ENCODE measurements at places on chromosomes 6 and 20.

DNA sequence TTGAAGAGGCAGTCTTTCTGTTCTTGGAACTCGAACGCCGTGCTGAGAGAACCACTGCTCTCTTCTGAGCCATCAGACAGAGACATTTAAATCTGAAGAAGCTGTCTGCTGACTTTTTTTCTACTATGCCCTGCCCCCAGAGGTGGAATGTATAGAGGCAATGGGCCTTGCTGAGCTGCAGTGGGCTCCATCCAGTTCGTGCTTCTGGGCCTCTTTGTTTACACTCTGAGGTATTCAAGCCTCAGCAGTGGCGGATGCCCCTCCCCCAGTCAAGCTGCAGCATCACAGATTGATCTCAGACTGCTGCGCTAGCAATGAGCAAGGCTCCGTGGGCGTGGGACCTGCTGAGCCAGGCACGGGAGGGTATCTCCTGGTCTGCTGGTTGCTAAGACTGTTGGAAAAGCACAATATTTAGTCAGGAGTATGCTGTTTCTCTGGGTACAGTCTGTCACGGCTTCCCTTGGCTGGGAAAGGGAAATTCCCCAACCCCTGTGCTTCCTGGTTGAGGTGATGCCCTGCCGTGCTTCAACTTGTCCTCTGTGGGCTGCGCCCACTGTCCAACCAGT is 526.8 kb downstream of the CD109 start:
- no peak overlapping the region for H3K4me3 ChIP-seq
- no peak overlapping the region for H3K27ac ChIP-seq

- H3K36me3 ChIP-seq, result no peaks in the 10 kb centered on the region
- H3K27ac ChIP-seq, result no peak overlapping the region
- H3K4me1 ChIP-seq, result no peaks in the 10 kb centered on the region
- DNase-seq, result no peak
Observed at GRCh38 chr6:170378502-170378901, 71.9 kb downstream of the FAM120B start.

DNA sequence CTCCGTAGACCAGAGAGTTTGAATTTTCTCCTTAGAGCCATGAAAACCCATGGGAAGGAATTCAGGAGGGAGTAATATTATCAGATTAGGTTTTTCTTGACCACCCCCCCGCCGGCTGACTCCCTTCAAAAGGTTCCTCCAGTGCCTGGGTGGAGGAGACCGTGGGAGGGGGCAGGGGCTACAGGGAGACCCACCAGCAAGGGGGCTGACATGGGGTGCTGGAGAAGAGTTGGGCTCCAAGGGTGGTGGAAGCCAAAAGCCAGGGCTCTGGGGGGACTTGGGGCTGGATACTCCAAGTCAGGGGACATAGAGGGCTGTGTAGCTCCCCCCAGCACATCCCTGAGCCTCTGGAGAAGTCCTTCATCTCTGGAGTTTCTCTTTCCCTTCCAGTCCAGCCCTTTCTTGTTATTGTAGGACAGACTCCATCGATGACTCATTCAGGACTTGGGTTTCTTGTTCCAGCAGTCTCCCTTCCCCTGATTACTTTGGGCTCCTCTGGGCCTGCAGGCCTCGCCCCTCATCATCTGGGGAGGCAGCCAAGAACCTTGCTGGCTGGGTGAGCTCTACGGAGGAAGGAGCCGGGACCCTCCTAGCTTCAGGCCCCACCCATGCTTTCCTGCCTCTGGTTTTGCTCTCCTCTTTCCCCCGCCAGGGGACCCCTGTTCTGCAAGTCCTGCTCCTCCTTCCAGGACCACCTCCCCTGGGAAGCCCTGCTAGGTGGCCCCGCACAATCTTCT is 10.5 kb upstream of the KIAA1755 start:
- no peak overlapping the region for H3K27ac ChIP-seq
- H3K36me3 ChIP-seq, result no peaks in the 10 kb centered on the region
- no peak overlapping the region for H3K4me3 ChIP-seq
- peak; percentile 58 for DNase-seq
- peaks cover 6% of the 10 kb centered on the region for H3K4me1 ChIP-seq

GRCh38 chr20:9021216-9021615 is 47.7 kb upstream of the PLCB4 start:
- no peaks in the 10 kb centered on the region for H3K27me3 ChIP-seq
- no peak for DNase-seq
- no peaks in the 10 kb centered on the region for H3K36me3 ChIP-seq
- no peak overlapping the region for H3K4me3 ChIP-seq
- H3K4me1 ChIP-seq, result peaks cover 5% of the 10 kb centered on the region

DNA sequence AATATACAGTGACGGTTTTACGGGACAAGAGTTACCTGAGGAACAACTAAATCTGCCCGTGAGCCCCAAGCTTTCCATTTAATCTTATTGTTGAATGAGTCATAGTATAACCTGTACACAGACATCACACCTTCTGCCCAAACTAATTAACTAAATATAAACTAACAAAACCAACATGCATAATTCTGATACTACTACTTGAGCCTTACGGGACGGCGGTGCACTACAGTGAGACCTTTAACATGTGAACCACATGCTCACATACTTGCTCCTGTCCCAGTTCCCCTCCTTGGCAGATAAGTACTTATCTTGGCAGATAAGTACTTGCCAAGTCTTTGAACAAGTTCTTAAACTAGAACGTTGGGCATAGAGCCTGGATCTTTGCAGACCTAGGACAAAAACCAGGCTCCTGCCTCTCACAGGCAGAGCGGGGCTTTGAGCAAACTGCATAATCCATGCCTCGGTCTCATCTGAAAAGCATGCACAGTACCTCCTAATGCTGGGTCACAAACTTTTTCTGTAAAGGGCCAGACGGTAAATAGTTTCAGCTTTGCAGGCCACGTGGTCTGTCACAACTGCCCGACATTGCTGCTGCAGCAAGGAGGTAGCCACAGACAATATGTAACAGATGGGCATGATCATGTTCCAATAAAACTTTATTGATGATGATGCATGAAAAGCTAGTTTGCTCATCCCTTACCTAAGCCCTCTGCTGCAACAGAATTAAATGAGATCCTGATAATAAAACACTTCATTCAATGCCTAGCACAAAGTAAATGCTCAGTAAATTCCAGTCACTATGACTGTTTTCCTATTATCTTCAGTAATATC is 23.0 kb downstream of the ZNF217 start:
- H3K27me3 ChIP-seq, result no peaks in the 10 kb centered on the region
- DNase-seq, result no peak
- no peaks in the 10 kb centered on the region for H3K36me3 ChIP-seq
- no peak overlapping the region for H3K27ac ChIP-seq
- no peak overlapping the region for H3K4me3 ChIP-seq

DNA sequence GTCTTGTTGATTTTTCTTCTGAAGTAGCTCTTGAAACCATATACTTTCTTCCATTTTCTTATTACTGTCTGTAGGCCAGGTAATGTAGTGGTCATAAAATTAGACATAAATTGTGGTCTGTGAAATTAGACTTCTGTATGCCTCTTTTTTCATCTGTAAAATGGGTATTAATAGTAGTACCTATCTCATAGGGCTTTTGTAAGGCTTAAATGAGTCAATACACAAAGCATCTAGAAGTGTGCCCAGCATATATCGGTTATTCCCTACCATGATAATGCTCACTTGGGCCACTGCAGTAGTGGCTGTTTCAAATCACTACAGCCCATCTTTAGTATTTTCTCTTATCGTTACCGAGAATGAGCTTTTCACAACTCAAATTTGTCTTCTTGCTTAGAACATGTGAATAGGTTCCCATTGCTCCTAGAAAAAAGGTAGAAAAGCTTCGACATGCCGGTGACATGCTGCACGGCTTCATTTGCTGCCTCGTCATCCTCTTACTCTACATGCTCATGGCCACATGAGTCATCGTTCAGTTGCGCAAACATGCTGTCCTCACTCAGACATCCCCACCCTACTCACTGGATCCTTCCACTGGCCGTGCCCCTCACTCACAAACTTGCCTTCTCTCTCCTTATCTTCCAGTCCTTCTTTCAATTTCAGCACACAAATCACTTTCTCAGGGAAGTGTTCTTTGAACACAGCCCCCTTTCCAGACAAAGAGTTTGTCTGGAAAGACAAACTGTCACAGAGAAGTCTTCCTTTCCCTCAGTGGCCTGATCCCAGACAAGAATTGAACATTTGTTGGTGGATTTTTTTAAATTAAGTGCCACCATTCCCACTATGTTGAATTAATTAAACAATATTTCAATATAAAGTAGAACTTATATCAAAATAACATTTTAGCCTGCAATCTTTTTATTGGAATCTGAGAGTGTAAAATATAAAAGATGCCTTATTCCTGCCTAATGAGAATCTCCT is 32.2 kb upstream of the ERVFRD-1 start:
- no peaks in the 10 kb centered on the region for H3K27me3 ChIP-seq
- no peaks in the 10 kb centered on the region for H3K36me3 ChIP-seq
- no peak overlapping the region for H3K27ac ChIP-seq
- H3K4me3 ChIP-seq, result no peak overlapping the region
- DNase-seq, result peak; percentile 51

- peak; percentile 47 for DNase-seq
- no peaks in the 10 kb centered on the region for H3K27me3 ChIP-seq
Observed at GRCh38 chr6:32627831-32628230, 9.4 kb upstream of the HLA-DQA1 start.

- no peak overlapping the region for H3K27ac ChIP-seq
- DNase-seq, result no peak
- H3K4me1 ChIP-seq, result peaks cover 13% of the 10 kb centered on the region
- no peaks in the 10 kb centered on the region for H3K36me3 ChIP-seq
Observed at GRCh38 chr20:25230166-25230831, 17.6 kb upstream of the PYGB start.
